ENCODE measurements at places on chromosomes 4 and X.

DNA sequence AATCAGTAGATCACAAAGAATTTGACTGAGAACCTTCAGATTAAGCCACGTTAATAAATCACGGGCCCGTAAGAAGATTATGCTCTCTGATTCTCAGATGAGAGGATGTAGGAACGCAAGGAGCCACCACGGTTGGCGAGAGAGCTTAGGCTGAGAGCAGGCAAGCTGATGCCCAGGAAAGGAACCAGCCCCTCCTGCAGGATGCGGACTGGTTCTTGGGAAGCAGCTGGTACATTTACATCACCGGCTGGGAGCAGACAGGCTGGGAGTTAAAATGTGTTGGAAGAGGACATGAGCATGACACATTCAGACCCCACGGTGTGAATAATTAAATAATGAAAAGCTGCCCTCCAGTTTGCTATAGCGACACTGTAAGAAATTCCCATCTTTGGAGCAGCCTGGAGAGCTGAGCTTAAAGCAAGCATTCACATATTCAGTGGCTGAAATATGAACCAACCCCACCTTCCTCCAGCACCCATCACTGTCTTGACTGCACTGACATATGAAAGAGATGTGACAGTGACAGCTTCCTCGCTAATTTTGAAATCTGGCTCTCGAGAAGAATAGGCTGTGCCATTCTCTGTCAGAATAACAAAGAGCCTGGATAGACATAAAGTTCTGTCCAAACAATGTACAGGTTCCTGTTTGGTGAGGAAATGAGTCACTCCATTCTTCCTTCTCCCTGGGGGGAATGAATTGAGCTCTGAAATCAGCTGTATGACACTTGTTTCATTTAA, 33.1 kb downstream of the LNX1 start:
- DNase-seq = no peak

- DNase-seq = no peak
These were observed 10.3 kb upstream of the TRMT2B start for GRCh38 chrX:101062176-101062575.

GRCh38 chr4:146916479-146917076, 29.1 kb downstream of the TTC29 start:
- DNase-seq = peak; percentile 27

DNA sequence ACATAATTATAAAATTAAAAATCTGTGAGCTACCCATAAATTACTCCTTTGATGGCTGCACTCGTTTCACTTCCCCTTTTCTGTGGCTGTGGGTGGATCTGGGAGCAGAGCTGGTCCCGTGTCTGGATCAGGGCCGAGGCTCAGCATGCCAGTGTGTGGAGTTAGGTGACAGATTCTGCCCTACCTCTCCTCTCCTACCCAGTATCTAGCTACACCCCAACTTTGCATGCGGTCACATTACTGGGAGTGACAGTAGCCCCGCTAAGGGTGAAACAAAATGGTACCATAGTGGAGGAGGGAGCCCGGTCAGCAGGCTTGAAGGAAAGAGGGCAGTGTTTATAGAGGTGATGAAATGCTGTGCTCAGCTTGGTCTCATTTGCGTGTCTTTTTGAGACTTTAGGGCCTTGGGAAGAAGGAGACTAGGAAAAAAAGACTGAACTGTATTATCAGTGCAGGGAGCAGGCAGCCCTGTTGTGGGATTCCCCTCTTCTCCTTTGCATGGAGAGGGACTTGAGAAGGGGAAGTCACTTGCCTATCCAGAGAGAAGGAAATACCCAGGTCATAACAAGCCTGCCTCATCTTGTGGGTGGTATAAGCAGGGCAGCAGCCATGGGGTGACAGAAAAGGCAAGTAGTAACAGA, 48.4 kb downstream of the ARHGAP10 start:
- DNase-seq = no peak

- DNase-seq = peak; percentile 58
These were observed 774 bp downstream of the FAM193A start for GRCh38 chr4:2537011-2537830.

DNA sequence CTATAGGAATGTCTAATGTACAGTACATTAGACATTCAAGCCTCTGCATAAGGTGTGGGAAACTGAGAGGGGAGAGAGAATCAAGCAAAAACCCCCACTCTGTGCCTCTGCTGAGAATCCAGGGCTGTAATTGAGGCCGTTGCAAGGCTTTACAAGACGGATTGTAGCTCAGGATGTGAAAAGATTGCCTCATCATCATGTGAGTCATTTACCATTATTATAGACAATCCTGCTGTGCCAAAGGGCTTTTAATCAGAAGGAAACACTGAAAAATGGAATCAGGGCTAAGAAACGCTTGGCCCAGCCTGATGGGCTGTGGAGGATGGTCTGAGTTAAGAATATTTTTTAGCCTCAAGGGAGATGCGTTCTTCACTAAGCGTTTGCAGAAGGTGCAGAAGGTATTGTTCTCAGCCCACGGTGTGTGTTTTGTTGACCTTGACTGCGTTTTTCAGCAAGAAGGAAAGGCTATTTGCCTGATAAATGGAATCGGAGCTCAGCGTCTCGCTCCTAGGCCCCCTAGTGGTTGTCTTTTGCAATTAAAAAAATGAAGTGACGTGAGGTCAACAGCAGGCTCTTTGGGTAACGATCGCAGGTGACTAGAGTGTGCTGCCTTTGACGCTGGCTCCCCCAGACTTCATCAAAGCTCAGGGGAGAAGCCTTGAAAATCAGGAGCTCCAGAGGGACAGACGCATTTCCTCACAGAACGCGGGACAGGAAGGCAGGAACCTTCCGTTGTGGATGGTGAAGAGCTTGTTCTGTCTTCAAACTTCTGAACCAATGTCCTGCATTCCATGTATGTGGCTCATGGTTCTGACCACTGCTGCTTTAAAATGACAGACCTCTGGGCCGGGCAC, 18.1 kb upstream of the CHRNA9 start:
- DNase-seq = peak; percentile 54

GRCh38 chr4:1346781-1347409, at the start of gene UVSSA:
TSS of gene UVSSA (plus strand) at chr4:1347208. CDS start at chr4:1348092, 884 bp downstream.
- peak; percentile 100 for DNase-seq

DNA sequence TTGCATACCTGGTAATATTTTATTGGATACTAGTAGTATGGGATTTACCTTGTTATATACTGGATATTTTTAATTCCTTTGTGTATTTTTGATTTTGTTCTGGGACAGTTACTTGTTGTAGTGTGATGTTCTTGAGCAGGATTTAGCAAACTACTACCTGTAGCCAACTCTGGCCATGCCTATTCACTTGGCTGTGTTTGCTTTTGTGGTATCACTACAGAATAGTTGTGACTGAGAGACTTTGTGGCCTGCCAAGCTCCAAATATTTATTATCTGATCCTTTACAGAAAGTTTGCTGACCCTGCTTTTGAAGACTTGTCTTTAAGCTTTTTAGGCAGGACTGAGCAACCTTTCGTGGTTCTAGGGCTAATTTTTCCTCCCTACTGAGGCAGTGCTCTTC, 17.8 kb downstream of the ZCCHC4 start:
- DNase-seq = no peak

DNA sequence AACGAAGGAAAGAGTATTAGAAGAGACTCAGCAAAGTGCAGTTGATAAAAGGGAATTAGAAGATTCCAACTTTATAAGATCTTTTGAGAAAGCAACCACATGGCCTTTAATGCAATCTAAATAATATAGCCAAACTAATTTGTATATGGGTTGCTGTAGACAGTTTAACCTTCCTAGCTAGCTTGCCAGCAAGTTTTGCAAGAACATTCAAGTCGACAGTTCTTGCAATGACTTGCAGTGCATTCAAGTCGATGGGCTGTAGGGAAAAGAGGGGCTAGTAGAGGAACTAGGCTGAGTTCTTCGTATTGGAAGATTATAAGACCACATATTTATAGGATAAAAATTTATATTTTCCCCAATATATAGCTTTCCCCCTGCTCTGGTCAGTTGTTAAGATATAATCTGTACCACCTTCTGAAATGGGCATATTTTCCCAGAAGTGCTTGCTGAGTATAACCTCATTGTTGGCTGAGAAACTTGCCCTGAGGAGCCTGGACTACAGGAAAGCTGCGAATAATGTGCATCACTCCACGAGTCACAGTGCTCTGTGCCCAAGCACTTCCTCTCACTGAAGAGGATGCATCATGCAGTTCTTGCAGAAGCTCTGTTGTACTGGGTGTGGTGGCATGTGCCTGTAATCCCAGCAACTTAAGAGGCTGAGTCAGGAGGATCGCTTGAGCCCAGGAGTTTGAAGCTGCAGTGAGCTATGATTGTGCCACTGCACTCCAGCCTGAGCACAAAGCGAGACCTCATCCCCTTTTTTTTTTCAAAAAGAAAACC, 56.7 kb downstream of the DOCK11 start:
- no peak for DNase-seq

- peak; percentile 40 for DNase-seq
These were observed 22.2 kb downstream of the PRDM8 start for GRCh38 chr4:80219301-80220025.

DNA sequence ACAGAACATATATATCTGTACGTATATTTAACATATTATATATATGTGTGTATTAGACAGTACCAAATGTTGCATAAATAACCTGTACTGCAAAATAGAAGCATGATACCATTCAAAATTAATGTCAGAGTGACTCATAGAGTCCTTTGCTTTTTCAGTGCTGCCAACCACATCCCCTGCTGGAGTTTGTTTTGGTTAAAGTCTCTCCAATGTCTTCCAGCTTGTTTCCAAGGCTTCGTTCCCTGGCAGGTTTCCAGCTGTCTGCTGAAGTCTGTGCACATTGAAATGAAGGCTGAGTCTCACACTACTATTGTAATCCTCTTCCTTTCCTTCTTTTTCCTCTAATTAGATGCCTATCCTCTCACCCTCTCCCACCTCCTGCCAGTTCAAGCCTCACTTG, 14.9 kb downstream of the NRK start:
- DNase-seq = no peak

GRCh38 chr4:87118421-87118820, 102.0 kb downstream of the KLHL8 start:
- DNase-seq = no peak

- no peak for DNase-seq
These were observed 161.2 kb downstream of the RAPGEF2 start for GRCh38 chr4:159264057-159264456.

GRCh38 chr4:62288808-62289541, 1088.8 kb downstream of the ADGRL3 start:
- peak; percentile 30 for DNase-seq

- DNase-seq = no peak
These were observed 1.4 kb upstream of the KIAA0232 start for GRCh38 chr4:6781113-6781512.

GRCh38 chr4:2927696-2928075, 35.5 kb downstream of the NOP14 start:
- DNase-seq = no peak

- DNase-seq = no peak
These were observed 15.0 kb upstream of the OTUD4 start for GRCh38 chr4:145195167-145195952.

GRCh38 chrX:50813843-50814661, at the start of gene SHROOM4:
TSS of gene SHROOM4 (minus strand) at chrX:50814194. CDS start at chrX:50814018, 176 bp downstream.
- peak; percentile 14 for DNase-seq

DNA sequence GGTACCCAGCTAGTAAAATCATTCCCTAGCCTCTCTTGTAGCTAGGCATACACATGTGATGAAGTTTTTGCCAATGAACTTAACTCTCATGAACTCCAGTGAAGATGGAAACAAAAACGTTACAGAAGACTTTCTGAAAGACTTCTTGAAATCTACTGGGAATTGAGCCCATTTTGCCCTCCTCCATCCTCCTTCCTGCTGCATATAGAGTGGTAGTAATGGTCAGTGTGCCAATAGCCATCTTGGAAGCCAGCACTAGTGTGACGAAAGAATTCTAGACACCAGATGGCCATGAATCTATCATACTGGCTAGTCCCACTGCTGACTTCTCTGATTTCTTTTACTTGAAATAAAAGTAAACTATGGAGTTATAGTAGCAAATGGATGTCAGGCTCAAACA, 30.9 kb upstream of the PPA2 start:
- DNase-seq = no peak

- DNase-seq = no peak
These were observed 531 bp downstream of the DGKQ start for GRCh38 chr4:972651-973424.

GRCh38 chrX:18887825-18888212, 96.1 kb downstream of the PHKA2 start:
- no peak for DNase-seq

GRCh38 chr4:155722336-155722735, 36.5 kb upstream of the GUCY1B1 start:
- DNase-seq = no peak

GRCh38 chr4:42341518-42342026, 55.7 kb upstream of the SHISA3 start:
- DNase-seq = no peak

DNA sequence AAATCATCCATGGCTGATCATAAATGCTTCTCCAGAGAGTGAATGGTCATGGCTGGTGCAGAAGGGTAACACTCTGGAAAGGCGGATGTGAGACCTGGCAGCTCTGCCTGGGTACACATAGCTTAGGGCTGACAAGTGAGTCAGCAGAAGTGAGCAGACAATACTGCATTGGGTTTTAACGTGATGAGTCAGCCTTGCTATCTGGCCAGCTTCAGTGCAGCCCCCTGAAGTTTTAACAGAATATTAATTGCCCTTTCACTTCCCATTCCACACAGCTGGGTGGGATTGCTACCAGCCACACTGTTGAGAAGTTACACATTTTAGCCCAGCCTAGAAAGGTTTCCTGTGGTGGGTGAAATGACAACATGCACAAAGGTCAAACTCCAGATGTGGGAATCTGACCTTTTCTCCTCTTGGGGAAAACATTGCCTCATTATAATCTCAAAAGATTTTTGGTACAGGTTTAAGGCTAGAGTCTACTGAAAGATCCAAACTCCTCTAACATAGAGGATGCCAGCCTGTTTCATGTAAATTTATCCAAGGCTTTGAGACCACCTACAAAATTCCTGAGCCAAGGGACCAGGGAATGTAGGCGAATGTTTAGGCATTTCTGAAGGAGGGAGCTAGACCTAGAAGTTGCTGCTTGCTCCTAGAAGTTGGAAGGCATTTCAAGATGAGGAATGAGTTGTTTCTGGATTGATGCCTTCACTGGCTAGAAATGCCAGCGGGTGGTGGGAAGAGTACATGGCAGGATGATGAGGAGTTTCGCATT, 230.3 kb upstream of the PGRMC2 start:
- DNase-seq = peak; percentile 65

DNA sequence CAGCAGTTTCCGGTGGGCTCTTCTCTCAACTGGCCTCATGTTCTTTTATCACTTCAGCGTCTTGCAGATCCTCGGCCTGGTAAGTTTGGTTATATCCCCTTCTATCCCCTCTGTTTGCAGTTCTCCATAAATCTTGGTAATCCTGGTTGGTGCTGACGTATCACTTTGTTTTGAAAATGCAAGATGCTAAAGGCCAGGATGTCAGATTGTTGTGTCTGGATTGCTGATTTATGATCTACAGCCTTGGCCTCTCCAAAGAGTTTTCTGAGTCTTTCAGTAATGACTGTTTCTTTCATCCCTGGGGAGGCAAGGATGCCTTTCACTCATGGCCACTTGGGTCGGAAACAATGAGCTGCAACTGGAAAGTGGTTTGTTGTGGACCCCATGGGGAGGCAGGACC, 146.4 kb downstream of the AMMECR1 start:
- no peak for DNase-seq

DNA sequence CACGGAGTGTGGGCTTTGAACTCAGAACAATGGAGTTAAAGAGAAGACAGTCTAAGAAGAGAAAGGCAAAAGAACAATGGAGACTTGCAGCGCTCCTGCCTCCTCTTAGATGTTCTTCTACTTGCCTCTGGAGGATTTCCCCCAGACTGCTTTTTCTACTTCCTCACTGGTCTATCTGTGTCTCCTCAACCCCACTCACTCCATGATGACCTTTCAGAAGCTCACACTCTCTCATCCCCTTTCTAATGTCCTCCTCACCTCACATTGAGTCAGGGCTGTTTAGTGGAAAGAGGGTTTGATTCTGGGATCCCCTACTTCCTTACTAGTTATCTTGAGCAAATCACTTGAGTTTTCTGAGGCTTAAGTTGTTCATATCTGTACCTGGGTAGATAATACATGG, 12.2 kb upstream of the HERC6 start:
- DNase-seq = no peak
